ENCODE measurements at places on chromosomes 11 and 22.
A peak's percentile ranks its signal among the peaks of the same experiment; 100 is the strongest.

- DNase-seq, result peak; percentile 43
These were observed 592 bp upstream of the CTSC start for GRCh38 chr11:88337987-88338668.

GRCh38 chr11:134425816-134426536 lies 13.9 kb upstream of the B3GAT1 start:
- no peak for DNase-seq

- DNase-seq, result no peak
These were observed 87.1 kb downstream of the BCR start for GRCh38 chr22:23267226-23268043.

DNA sequence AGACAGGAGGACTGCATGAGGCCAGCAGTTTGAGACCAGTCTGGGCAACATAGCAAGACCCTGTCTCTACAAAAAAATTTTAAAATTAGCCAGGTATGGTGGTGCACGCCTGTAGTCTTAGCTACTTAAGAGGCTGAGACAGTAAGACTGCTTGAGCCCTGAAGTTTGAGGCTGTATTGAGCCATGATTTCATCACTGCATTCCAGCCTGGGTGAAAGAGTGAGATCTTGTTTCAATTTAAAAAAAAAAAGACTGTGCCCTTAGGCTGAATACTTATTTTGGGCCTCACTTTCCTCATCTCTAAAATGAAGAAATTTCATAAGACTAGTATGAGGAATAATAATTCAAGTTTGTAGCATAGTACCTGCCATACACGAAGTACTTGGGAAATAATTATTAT lies 6.9 kb downstream of the AQP11 start:
- DNase-seq, result no peak

GRCh38 chr11:83035070-83035854 lies 36.4 kb downstream of the RAB30 start:
- DNase-seq, result no peak

DNA sequence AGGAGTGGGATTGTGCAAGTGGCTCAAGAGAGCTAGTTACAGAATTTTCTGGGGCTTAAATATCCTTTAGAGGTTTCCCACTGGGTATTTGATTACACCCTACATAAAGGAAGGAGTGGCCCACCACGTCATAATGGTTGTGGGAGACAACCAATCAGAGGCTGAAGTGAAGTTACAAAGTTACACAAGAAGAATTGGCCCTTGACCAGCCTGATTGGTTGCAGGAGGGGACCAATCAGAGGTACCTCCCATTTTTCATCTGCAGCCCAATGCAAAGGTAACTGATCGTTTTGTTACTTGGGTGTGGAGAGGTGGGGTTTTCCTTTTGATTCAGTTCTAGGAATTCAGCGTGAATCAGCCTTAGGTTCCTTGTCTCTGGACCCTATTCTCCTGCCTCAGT lies 430.5 kb upstream of the FAT3 start:
- no peak for DNase-seq

- no peak for DNase-seq
These were observed 12.2 kb upstream of the VPS37C start for GRCh38 chr11:61173456-61173855.

DNA sequence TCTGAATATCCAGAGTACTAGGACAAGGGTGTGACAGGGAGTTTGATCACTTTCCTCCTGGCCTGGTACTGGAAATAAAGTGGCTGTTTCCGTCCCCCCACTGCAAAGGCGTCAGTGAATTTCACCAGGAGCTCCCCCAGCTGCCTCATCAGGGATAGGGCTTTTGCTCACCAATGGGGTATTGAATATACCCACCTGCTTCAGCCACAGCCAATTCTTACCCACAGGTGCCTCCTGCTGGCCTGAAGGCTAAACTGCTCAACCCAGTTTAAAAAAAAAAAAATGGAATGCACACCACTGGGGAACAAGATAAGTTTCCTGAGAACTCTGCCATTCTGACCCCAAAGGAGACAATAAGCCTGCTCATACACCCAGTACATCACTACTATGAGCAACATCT lies 65.3 kb upstream of the MS4A8 start:
- DNase-seq, result no peak

GRCh38 chr11:17415523-17416104 lies 27.2 kb upstream of the KCNJ11 start:
- DNase-seq, result no peak

DNA sequence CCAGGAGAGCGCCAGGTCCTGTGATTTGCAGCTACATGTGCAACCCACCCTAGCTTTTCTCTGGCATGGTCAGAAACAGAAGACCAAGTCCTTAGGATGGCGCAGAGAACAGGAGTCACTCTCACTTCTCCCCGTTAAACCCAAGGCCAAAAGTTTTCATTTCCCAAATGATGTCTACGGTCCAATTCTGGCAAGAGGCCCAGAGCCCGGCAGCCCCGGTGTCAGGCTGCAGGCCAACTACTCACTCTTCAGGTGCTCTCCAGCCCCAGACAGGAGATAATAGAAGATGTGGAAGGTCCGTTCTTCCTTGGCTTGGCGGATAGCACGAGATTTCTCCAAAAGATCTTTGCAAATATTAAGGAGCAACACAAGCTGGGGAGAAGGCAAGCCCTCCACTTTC lies 67.2 kb downstream of the MYH9 start:
- no peak for DNase-seq

DNA sequence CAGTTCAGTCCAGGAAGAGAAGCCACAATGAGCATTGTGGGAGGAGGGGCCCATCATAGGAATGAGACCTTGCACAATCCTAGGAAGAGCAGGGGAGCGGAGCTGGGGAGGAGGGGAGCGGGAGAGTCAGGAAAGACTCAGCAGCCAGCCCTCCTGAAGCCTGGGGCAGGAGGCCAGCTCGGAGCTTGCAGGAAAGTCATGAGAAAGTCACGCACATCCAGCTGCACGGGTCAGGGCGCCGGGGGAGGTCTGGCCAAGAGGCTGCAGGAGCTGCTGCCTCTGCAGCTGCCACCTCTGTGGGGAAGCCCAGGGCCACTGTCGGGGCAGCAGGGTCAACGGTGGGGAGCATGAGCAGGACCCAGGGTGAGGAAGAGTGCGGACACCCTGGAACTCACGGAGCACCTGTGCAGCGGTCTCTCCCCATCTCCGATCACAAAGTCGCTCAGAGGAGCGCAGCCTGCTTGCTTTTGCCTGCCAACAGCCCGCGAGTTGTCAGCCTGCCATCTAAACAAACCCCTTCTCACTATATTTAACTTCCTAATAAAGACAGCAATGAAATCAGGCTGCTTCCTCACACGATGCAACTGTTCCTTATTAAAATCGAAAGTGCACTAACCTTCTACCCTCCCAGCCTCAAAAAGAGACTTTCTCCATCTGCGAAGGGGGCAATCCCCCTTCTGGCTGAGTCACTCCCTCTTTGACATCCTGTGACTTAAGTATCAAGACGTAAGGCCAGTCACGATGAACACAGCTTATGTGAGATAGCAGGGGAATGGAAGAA lies 52.9 kb upstream of the RTL6 start:
- DNase-seq, result no peak

GRCh38 chr22:29703569-29704195 lies 16.1 kb upstream of the CABP7 start:
- no peak for DNase-seq

GRCh38 chr11:30567644-30568043 lies 18.5 kb downstream of the MPPED2 start:
- no peak for DNase-seq

DNA sequence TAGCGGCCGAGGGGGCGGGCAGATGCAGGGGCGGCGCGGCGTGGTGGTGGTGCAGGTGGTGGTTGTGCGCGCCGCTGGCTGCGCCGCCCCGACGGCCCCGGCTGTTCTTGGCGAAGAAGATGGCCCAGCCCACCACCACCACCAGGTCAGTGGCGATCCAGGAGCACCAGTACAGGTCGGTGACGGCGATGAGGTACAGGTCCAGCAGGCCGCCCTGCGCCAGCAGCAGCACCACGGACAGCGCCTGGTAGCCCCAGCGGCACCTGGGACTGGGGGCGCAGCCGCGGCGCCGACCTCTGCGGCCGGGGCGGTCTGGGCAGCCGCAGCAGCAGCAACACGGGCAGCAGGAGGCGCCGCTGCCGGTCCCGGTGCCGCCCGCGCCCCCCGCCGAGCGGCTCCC lies 879 bp downstream of the TMEM121B start:
- peak; percentile 64 for DNase-seq

- no peak for DNase-seq
These were observed 29.8 kb downstream of the SGSM3 start for GRCh38 chr22:40400159-40400558.

- no peak for DNase-seq
These were observed 5.5 kb downstream of the PKNOX2 start for GRCh38 chr11:125170001-125170509.

GRCh38 chr11:8826901-8827560 lies 84.0 kb upstream of the AKIP1 start:
- no peak for DNase-seq
